T follicular helper cell (primary cell): ENCODE measurements at places on chromosomes 4 and X.

DNA sequence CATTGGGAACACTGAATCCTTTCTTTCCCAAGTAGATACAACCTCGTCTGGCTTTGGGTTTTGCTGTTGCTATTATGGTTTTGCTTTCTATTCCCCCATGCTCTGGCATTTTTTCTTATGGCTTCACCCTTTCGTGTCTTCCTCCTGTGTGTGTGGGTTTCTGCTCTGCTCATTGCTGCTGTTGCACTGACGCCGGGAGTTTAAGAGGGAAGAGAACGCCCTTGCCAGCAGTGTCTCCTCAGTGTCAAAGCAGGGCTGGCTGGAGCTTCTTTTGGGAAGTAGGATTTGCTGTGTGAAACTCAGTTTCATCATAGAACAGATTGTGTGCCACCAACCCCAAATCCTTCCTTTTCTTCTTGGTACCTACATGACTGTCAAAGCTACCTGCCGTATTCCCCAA lies 63.7 kb downstream of the CLDN22 start:
- DNase-seq, result no peak

DNA sequence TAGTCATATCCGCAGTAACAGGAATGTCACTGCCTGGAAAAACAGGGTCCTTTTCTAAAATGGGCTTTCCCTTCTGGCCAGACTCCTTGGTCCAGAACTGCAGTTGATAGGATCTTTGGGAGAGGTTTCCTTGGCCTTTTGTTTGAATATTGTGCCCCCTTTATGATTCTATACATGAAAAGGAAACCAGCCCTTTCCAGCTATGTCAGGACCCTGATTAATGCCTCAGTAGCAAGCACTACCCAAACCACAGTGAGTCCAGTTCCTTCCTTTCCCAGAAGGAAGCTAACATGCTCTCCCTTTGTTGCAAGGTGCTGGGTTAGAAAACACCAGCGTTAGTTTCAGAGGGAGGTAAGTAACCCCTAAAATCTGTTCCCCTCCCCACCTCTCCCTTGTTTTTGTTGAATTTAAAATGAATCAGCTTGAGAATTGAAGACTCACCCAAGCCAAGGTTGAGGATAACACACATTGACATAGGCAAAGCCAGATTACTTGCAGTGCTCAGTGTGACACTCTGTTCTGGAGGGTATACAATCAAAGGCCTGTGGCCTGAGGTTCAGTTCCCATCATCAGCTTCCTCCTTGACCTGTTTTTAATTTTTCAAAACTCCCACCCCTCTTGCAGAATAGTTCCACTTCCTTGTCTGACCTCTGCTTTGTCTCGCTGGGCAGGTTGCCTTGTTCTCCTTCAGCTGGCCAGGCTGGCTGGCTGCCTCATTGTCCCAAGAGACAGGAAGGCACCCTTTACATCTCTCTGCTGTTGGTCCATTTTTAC lies 87.6 kb upstream of the PLAC1 start:
- DNase-seq, result no peak

GRCh38 chrX:11564546-11564945 lies 101.2 kb downstream of the ARHGAP6 start:
- DNase-seq, result no peak

GRCh38 chr4:79170077-79170476 lies 155.8 kb downstream of the NAA11 start:
- no peak for DNase-seq

- no peak for DNase-seq
These were observed 23.7 kb downstream of the TLR6 start for GRCh38 chr4:38832624-38833528.

- no peak for DNase-seq
These were observed 131.6 kb upstream of the EMCN start for GRCh38 chr4:100649417-100649816.

DNA sequence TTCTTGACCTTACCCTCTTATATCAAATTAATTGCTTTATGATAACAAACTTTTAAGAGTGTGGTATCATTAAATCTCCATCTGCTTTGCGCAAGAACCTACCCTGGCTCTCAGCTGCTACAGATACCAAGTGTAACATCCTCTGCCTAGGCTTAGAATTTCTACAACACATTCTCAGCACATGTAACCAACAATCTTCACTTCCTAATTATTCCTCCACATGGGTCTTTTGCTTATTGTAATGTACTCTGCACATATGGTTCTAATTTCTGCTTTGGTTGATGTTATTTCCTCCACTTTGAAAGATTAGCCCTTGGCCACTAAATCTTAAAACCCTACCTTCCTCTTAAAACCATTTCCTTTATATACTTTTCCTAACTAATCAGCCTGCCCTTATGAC lies 242.4 kb downstream of the ARHGAP24 start:
- DNase-seq, result no peak

GRCh38 chrX:6738518-6739470 lies 203.9 kb upstream of the VCX3A start:
- no peak for DNase-seq

- DNase-seq, result no peak
These were observed 505.4 kb upstream of the PITX2 start for GRCh38 chr4:111128327-111128726.
